ENCODE measurements at places on chromosomes 7 and 10.

DNA sequence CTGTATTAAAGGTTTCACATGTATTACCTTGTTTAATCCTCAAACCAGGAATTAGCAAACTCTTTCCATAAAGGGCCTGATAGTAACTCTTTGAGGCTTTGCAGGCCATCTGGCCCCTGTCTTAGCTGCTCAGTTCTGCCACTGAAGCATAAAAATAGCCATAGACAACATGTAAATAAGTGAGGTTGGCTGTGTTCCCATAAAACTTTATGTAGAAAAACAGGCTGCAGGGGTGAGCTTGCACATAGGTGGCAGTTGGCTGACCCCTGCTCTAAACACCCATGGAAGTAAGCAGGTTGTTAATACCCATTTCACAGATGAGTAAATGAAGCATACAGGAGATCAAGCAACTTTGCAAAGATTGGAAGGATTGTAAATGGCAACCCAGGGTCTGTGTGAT lies 1279.2 kb upstream of the AUTS2 start:
- no peak for DNase-seq

DNA sequence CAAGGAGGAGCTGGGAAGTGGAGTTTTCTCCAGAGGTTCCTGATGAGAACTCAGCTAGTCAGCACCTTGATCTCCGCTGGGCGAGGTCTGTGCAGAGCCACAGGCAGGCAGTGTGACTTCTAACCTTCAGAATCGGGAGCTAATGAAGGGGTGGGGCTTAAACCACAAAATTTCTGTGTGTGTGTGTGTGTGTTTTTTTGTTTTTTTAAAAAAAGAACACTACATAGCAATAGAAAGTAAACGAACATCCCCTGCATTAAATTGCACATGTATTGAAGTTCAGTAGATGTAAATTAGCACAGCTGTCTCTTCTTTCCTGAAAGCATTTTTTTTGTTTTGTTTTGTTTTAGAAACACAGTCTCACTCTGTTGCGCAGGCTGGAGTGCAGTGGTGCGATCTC lies 46.2 kb downstream of the RBM17 start:
- DNase-seq: no peak

GRCh38 chr7:76302347-76303201 lies at the start of gene HSPB1:
Gene HSPB1, plus strand, starts transcription at chr7:76302673. Its CDS starts 40 bp downstream, at chr7:76302713.
- DNase-seq: peak; percentile 85

DNA sequence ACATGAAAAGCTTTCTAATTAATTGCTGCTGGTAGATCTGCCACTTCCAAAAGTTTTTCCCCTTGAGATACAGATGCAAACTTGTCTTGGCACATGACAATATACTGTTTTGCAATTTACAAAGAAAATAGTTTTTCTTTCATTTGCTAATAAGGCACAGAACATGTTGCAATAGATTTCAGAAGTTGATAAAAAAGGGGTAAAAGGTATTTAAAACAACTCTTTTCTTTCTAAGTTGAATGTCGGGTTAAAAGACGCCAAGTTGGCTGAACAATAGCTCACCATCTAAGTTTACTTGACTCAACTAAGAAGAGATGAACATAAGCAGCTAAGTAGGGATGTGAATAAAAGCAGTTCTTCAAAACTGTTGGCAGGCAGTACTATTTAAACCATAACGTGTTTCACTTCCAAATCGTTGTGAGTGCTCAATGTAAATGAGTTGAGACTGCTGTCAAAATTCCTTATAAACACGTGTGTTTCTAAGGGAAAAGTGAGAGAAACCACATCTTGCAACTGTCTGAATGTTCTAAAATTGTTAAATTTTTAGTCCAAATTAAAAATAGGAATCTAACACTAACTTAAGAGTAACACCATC lies 14.5 kb upstream of the THSD7A start:
- no peak for DNase-seq

- DNase-seq: no peak
Measured at GRCh38 chr7:79709574-79710409, 256.3 kb upstream of the MAGI2 start.

DNA sequence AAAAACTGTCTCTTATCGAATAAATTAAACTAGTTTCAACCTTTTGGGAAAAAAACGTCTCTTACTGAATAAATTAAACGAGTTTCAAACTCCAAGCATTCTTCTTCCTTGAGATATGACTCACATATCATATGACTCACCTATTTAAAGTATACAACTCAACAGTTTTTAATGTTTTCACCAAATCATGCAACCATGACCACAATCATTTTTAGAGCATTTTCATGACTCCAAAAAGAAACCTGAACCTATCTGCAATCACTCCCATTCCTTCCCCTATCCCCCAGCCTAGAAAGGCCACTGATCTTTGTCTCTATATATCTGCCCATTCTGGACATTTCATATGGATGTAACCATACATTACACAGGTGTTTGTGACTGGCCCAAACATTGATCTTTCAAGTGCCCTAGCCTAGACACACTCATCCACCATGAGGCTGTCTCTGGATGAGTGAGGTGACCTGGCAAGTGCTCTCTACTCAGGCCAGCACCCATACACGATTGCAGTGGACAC lies 115.3 kb downstream of the PIP4K2A start:
- no peak for DNase-seq

GRCh38 chr7:136348542-136349192 lies 371.5 kb upstream of the MTPN start:
- no peak for DNase-seq

DNA sequence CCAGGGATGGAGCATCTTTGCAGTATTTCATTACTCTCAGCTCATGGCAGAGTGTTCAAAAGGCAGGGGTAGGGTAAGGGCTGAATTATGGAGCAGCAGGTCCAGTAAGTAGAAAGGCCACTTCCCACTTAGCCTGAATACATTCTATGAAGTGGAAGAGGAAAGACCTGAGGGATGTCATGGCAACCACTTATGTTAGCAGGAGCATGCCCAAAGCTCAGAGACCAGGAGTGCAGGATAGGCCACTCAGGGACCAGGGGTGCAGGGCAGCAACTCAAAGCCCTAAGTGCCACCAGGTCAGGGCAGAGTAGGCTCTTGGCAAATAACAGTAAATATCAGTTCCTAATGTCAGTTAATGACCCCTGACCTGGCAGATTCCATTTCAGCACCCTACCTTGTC lies 3.6 kb downstream of the SRI start:
- no peak for DNase-seq

- DNase-seq: no peak
Measured at GRCh38 chr7:33630359-33630758, 275.0 kb upstream of the BMPER start.

- no peak for DNase-seq
Measured at GRCh38 chr10:72407927-72408600, 53.3 kb upstream of the DNAJB12 start.

DNA sequence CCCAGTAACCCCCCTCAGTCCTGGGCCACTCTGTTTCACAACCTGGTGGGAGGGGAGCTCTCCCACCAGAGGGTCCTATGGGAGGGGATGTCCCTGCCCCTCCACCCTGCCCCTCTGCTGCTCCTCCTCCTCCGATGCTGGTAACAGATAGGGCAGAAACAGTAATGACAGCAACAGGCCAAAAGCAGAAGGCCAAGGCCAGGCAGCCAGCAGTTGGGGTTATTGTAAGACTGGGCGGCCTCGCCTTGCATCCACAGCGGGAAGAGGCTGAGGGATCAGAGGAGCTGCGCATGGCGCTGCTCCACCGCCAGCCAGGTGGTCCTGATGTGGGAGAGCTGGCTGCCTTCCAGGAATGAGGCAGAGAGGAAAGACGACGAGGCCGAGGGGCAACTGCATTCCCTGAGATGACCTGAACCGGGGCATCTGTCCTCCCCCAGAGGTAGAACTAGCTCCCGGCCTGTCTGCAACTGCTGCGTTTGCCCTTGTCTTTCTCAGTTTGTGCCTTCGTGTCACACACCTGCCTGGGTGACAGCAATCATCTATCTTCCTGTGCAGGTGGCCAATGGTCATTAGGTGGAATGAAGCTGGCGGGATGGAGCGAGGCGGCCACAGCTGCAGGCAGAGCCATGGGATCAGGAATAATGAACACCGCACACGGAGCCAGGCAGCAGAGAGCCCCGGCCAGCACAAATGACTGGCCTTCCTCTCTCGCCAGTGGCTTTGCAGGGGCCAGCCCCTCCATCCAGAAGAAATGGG lies 54.0 kb upstream of the CACUL1 start:
- peak; percentile 38 for DNase-seq

- peak; percentile 50 for DNase-seq
Measured at GRCh38 chr10:15585303-15585715, 134.4 kb downstream of the ITGA8 start.

DNA sequence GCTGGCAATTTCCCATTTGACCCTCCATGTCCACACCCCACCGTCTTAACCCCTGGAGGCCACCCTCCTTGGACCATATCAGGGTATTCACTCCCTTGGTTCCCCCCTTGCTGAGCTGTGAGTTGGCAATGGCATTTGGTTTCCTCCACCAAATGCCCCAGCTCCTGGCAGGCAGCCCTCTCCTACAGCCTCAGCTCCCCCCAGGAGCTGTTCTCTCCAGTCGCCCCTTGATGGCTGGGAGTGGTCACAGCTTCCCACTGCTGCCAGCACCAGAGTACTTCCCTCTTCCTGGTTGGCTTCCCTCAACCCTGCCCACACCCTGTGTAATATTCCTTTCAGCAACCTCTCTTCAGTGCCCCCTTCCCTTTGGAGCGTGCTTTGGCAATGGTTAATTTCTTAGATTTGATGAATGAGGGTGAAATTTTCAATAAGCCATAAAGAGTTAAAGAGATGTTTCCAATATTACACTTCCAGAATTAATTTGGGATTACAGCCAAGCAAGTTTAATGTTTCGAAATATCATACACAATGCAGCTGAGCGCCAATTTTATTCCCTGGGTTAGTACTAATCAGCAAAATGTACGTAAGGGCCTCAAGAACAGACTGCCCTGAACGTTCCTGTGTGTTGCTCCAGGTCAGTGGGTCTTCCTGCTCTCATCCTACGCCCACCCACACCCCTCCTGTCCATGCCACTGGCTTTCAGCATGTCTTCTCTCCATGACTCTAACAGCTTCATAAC lies 207.1 kb upstream of the NFE2L3 start:
- DNase-seq: no peak

GRCh38 chr7:135877805-135878204 lies 99.4 kb downstream of the MTPN start:
- DNase-seq: no peak

DNA sequence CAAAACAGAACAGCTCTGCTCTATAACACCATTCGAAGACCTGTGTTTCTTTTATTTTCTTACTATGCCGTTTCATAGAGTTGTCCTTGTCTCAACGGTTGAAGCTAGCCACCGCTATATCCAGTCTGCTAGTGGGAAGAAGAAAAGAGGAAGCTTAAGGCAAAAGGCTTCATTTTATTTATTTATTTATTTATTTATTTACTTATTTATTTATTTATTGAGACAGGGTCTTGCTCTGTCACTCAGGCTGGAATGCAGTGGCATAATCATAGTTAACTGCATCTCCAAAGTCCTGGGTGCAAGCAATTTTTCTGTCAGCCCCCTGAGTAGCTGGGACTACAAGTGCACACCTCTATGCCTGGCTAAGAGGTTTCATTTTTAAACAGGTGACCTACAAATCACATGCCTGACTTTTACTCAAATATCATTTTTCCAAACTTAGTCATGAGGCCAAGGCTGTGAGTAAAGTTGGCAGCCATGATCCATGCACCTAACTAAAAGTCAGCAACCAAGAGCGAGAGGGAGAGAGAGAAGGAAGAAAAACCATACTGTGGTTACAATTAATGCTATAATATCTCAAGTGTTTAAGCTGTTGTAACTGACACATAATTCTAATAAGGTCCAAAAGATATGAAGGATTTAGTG lies 1305.3 kb upstream of the LRRTM3 start:
- DNase-seq: no peak

DNA sequence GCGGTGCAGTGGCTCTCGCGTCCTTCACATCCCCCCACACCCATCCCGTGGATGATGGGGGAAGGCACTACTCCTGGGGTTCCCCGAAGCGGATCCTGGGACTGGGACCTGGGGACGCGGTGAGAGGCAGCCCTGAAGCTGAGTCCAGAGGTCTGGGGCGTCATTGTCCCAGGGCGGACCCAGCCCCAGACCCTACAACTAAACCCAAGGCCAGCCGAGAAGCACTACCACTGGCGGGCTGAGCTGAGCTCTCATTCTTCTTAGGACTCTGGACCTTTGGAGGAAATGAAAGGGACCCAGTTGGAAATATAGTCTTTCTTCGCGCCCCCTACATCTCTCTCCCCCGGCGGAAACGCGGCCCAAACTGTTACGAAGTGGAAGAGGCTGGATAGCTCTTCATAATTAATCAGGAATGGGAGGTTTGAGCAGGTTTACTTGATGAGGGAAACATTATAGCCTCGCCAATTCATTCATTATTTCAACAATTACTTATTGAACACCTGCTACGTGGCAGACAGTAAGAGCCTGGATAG lies 389 bp upstream of the FBXL15 start:
- no peak for DNase-seq

DNA sequence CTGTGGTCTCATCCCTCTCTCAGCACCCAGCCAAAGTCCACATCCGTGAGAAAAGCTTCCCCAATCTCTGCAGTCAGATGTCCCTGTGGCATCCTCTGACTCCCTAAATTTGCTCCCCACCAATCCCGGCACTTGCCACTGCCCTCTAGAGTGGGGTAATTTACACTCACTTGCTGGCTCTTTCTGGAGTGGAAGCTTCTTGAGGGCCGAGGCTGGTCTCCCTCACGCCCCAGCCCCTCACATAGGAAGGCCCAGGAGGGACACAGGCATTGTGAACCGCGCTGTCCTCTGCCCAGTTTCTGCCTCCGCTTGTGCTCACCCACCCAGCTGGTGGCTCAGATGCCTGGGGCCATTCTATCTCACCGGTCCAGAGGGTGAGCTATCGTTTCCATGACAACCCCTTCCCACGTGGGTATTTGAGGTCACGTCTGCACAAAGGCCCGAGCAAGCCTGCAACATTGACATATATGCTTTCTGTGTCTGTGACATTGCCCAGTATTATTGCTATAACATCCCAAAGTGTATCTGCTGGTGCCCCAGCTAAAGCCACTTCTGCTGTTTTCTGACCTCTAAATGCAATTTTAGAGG lies 97.3 kb upstream of the CTBP2 start:
- DNase-seq: no peak

DNA sequence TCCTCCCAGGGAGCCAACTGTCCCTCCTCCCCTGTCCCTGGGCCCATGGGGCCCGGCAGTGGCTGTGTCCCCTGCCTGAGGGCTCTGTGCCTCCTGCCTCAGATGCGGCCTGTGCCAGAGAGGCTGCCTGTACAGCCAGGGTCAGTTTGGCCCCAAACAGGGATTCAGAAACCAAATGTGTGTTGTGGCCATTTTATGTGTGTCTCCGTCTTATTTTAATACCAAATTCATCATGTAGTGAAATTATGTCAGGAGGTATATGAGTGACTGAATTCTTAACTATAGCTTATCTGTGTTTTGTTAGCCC lies 114.8 kb downstream of the NT5C2 start:
- no peak for DNase-seq

GRCh38 chr7:139682136-139683013 lies 95.4 kb downstream of the HIPK2 start:
- no peak for DNase-seq

- DNase-seq: no peak
Measured at GRCh38 chr7:140927351-140927750, 2.6 kb upstream of the BRAF start.
